Calu3 (cell line): ENCODE measurements at places on chromosomes 6 and 20. TPM values are rescaled to one million over a fixed set of nuclear protein-coding genes. Genes with fewer than 3 reads are reported as not detected.
A peak's percentile ranks its signal among the peaks of the same experiment; 100 is the strongest.

The COL11A2 gene
- total RNA-seq: 1.8 TPM in 2 replicates

The MMS22L gene
- 26.0 and 30.8 TPM in 2 replicates for total RNA-seq

The TREML2 gene
- not detected in 2 replicates for total RNA-seq

The CGA gene
- total RNA-seq: not detected in 2 replicates

The PXDC1 gene
- total RNA-seq: 15.0 and 18.2 TPM in 2 replicates

DNA sequence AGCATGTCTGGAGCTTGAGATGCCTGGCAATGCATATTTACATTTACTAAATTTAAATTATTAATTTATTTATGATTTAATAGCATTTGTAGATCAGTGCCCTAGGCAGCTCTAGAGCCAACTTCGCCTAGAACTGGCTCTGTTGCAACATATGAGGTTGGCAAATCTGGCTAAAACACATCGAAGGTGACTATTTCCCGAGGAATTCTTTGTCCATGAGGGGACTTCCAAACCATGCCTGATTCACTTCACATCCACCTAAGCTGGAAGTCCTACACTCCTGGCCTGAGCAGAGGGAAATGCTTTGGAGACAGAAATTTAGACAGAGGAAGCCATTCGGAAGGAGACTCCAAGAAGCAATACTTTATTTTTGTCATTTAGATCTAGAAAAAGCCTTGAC is 211.0 kb upstream of the ARG1 start:
- peaks cover 8% of the 10 kb centered on the region for H3K4me1 ChIP-seq
- DNase-seq: no peak
- H3K4me3 ChIP-seq: no peak overlapping the region
- H3K36me3 ChIP-seq: no peaks in the 10 kb centered on the region
- no peak overlapping the region for H3K27ac ChIP-seq
- no peaks in the 10 kb centered on the region for H3K27me3 ChIP-seq

DNA sequence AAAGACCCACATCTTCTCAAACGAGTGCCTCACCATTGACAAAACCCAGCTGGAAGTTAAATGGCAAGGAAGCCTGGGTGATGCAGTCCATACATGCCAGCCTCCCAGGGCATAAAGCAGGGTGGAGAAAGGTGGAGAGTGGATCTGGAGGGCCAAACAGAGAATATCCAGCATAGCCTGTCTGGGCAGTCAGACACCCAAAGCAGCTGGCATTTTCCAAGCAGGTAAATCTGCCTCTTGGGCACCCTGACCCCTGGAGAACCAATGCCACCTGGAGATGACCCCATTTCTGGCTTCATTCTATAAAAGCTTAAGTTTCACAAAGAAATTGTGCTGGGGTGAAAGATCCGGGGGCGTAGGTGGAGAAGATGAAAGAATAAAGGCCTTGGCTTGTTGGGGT is 5.1 kb upstream of the SRPK1 start:
- no peak overlapping the region for H3K4me3 ChIP-seq
- peaks cover 19% of the 10 kb centered on the region for H3K4me1 ChIP-seq
- no peak for DNase-seq
- H3K27me3 ChIP-seq: no peaks in the 10 kb centered on the region

GRCh38 chr20:58303547-58303946 is 6.0 kb upstream of the RAB22A start:
- H3K4me3 ChIP-seq: no peak overlapping the region
- peaks cover 12% of the 10 kb centered on the region for H3K4me1 ChIP-seq
- DNase-seq: no peak
- no peak overlapping the region for H3K27ac ChIP-seq
- peaks cover 17% of the 10 kb centered on the region for H3K36me3 ChIP-seq

DNA sequence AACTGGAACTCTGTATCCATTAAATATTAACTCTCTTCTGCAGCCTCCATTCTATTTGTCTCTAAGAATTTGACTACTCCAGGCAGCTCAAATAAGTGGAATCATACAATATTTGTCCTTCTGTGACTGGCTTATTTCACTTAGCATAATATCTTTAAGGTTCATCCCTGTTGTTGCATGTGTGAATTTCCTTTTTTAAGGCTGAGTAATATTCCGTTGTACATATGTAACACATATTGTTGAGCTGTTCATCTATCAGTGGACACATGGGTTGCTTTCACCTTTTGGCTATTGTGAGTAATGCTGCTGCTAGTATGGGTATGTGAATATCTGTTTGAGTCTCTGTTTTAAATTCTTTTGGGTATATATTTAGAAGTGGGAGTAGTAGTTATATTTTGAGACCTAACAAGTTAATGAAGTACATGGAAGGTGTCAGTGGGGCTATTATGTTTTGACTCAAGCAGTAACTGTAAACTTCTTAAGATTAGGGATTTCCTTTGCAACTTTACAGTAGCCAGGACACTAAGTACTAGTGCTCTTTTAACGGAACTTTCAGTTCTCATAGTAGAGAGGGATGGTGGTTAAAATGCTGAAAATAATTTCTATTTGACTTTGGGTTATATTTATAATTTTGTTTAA is 29.7 kb upstream of the TMEM217 start:
- DNase-seq: no peak
- H3K36me3 ChIP-seq: peaks cover 17% of the 10 kb centered on the region
- no peak overlapping the region for H3K27ac ChIP-seq
- no peaks in the 10 kb centered on the region for H3K4me1 ChIP-seq
- no peaks in the 10 kb centered on the region for H3K27me3 ChIP-seq

GRCh38 chr20:36591854-36592641 is 13.5 kb upstream of the RAB5IF start:
- H3K4me1 ChIP-seq: no peaks in the 10 kb centered on the region
- no peak overlapping the region for H3K4me3 ChIP-seq
- peak; percentile 34 for DNase-seq
- no peak overlapping the region for H3K27ac ChIP-seq
- H3K27me3 ChIP-seq: no peaks in the 10 kb centered on the region

GRCh38 chr20:23133560-23133998 is 47.5 kb upstream of the CD93 start:
- no peaks in the 10 kb centered on the region for H3K27me3 ChIP-seq
- H3K27ac ChIP-seq: no peak overlapping the region
- H3K4me3 ChIP-seq: no peak overlapping the region

GRCh38 chr20:60986506-60987156 is 265.4 kb upstream of the CDH4 start:
- H3K27ac ChIP-seq: no peak overlapping the region
- H3K4me1 ChIP-seq: no peaks in the 10 kb centered on the region
- no peak for DNase-seq
- H3K36me3 ChIP-seq: no peaks in the 10 kb centered on the region
- no peaks in the 10 kb centered on the region for H3K27me3 ChIP-seq

- no peak overlapping the region for H3K4me3 ChIP-seq
- no peak overlapping the region for H3K27ac ChIP-seq
- DNase-seq: no peak
Measured at GRCh38 chr6:110554966-110555460, 78.6 kb upstream of the SLC22A16 start.

DNA sequence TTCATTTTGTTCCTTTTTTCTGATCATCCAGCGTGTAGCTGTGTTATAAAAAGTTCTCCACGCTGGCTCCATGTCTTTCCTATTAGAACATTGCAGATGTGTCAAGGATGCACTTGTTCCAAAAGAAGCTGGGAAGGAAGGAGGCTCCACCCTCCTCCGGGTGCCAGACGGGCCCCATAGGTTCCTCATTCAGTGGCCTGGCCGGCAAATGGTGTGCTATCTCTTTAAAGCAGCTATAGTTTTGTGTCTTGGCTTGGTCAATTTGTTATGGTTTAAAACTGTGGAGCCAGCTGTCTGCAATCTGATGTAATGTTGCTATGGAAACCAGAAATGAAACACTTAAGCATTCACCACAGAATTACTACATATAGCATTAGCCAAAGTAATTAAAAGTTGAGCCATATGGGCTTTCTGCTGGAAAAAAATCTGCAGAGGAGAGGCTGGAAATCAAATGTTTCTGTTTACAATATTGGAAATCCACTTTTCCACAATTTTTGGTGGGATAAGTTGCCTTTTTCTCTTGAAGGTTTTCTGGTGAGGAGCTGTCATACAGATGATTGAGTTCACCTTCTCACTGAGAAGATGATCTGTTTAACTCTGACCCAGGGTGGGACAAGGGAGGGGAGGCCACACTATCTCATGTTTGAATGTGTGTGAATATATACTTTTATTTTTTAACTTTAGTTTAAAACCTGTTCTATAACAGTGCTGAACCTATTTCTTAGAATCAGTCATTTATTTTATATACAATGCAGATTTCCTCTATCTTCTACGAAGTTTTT is 167.4 kb downstream of the SASH1 start:
- no peaks in the 10 kb centered on the region for H3K36me3 ChIP-seq
- no peak overlapping the region for H3K27ac ChIP-seq
- no peaks in the 10 kb centered on the region for H3K4me1 ChIP-seq
- H3K27me3 ChIP-seq: no peaks in the 10 kb centered on the region

- H3K4me3 ChIP-seq: peak overlapping the region; percentile 32
- DNase-seq: peak; percentile 94
- peak overlapping the region; percentile 82 for H3K27ac ChIP-seq
- no peaks in the 10 kb centered on the region for H3K27me3 ChIP-seq
- H3K36me3 ChIP-seq: peaks cover 26% of the 10 kb centered on the region
Measured at GRCh38 chr6:33589731-33590530, 9.9 kb upstream of the BAK1 start.

DNA sequence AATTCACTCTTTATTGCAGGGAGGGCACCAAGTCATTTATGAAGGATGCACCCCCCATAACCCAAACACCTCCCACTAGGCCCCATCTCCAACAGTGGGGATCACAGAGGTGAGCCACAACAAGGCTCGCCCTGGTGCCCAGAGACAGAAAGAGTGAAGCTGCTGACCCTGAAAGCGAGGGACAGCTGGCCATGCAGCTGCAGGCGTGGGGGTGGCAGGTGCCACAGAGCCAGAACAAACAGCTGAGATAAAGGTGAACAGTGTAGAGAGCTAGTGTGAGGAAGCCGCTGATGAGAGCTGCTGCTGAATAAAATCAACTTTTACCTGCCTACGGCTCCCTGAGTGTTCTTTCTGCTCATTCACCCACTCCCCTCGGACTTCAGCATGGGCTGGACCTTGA is 18.8 kb upstream of the RGS17 start:
- H3K4me1 ChIP-seq: no peaks in the 10 kb centered on the region
- DNase-seq: no peak
- peak overlapping the region; percentile 57 for H3K4me3 ChIP-seq
- H3K36me3 ChIP-seq: no peaks in the 10 kb centered on the region
- no peaks in the 10 kb centered on the region for H3K27me3 ChIP-seq
- H3K27ac ChIP-seq: no peak overlapping the region

GRCh38 chr6:100678027-100678426 is 203.1 kb downstream of the ASCC3 start:
- no peak overlapping the region for H3K4me3 ChIP-seq
- no peaks in the 10 kb centered on the region for H3K4me1 ChIP-seq
- no peaks in the 10 kb centered on the region for H3K36me3 ChIP-seq
- H3K27ac ChIP-seq: no peak overlapping the region
- DNase-seq: no peak
- H3K27me3 ChIP-seq: no peaks in the 10 kb centered on the region

DNA sequence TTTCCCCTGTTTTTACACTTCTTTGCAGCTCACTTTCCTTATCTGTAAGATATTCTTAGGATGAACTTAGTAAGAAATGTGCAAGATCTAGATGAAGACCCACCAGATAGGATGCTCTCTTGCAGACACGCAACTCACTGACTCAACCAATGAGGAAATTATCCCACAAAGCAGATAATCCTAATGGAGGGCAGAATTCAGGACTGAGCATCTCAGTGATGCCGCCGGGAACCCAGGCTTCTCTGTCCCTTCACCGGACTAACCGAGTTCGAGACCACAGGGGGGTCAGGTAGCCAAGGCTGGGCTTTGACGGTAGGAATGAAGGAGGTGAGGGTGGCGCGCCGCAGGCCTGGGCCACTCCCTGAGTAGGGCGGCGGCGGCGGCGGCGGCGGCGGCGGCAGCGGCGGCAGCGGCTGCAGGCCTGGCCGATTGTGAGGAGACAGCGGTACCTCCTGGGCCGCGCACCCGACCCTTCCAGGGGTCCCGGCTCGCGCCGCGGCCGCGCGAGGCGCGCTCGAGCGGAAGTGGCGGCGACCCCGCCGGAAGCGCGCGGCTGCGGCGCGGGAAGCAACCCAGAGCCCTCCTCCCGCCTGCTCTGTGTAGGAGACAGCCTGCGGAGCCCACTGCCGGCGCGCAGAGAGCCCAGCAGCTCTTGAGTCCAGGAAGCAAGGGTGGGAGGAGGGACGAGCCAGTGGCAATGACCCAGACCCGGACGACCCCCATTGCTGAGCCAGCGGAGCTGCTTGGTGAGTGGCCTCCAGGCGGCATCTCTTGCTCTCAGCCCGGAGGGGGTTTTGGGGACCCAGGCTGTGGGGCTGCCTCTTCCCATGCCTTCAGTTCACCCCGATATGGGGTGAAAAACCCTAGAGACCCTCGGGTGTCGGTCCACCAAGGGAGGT is at the start of gene KHDC1:
KHDC1 (minus strand) TSS at position 526 of the 899 bp plus-strand sequence. CDS start 20,679 bp downstream, outside the sequence.
- peaks cover 10% of the 10 kb centered on the region for H3K36me3 ChIP-seq
- peak; percentile 53 for DNase-seq
- no peaks in the 10 kb centered on the region for H3K27me3 ChIP-seq
- no peak within 1 kb of the TSS for H3K27ac ChIP-seq

- H3K36me3 ChIP-seq: peaks cover 31% of the 10 kb centered on the region
- H3K4me1 ChIP-seq: peaks cover 25% of the 10 kb centered on the region
- DNase-seq: peak; percentile 15
- H3K27ac ChIP-seq: peak overlapping the region; percentile 93
- H3K27me3 ChIP-seq: no peaks in the 10 kb centered on the region
Measured at GRCh38 chr20:35093267-35093884, 769 bp upstream of the TRPC4AP start.

DNA sequence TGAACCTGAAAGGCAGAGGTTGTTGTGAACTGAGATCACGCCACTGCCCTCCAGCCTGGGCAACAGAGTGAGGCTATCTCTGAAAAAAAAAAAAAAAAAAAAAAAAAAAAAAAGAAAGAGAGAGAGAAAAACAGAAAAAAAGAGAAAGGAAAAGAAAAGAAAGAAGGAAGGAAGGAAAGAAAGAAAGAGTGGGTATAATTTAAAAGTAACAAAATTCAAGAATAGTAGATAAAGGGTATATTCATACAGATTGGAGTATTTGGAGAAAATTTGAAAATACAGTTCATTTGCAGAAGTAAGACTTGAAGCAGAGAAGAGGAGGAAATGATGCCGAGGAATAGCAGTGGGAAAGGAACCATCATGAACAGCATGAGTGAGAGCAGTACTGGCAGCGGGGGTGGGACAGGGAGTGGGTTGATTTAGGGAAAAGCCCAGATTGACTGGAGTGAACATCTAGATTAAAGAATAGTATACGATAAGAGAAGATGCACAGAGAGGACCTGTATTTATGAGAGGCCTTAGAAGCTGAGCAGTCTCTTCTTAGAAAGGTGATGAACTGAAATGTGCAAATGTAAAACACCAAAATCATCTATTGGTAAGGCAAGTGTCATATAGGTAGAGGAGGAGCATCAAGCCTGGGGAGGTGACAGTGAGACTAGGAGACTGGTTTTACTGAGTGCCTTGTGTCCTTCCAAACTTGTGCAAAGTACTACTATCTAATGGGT is 17.8 kb upstream of the HLA-DRB1 start:
- no peak overlapping the region for H3K4me3 ChIP-seq
- H3K27me3 ChIP-seq: peaks cover 21% of the 10 kb centered on the region
- DNase-seq: no peak
- H3K4me1 ChIP-seq: peaks cover 24% of the 10 kb centered on the region
- peak overlapping the region; percentile 62 for H3K27ac ChIP-seq

DNA sequence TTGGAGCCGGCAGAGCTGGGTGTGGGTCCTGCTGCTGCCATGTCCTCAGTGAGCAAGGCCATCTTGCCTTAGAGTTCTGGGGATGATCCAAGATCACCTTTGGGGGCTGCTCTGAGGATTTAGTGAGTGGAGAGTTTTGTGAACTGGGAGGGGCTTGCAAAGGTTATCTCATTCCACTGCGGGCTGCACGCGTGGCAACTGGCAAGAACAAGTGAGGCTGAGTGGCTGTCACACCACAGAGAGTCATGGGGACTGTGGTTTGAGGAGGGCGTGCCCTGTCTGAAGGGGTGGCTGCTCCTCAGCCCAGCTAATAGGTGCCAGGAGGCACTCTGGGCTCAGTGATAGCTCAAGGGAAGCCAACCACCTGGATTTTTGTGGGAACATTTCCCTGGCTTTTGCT is 37.6 kb downstream of the TTLL9 start:
- H3K27ac ChIP-seq: no peak overlapping the region
- no peaks in the 10 kb centered on the region for H3K4me1 ChIP-seq
- H3K27me3 ChIP-seq: peaks cover 30% of the 10 kb centered on the region
